ENCODE measurements at places on chromosomes 6 and 20. TPM values are rescaled to one million over a fixed set of nuclear protein-coding genes. Genes with fewer than 3 reads are reported as not detected.

DNA sequence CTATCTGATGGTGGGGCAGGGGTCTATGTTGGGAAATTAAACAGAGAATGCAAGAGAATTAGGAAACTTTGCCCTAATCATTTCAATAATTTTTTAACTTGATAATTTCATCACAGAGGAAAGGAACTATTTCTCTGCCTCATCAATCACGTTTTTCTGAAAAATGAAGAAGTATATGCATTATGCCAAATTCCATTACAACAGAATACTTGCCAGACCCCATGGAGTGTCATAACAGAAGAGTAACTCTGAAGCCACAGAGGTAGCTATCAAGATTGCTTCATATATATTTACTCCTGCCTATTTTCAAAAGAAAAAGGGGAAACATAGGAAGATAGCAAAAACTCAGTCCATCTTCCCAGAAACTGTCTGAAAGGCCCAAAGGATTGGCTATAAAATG lies 5.7 kb upstream of the USP49 start:
- no peak for DNase-seq

The CEP162 gene
- total RNA-seq = 3.3 TPM

GRCh38 chr6:44002067-44002592 lies 125.1 kb downstream of the MRPL14 start:
- DNase-seq = no peak

DNA sequence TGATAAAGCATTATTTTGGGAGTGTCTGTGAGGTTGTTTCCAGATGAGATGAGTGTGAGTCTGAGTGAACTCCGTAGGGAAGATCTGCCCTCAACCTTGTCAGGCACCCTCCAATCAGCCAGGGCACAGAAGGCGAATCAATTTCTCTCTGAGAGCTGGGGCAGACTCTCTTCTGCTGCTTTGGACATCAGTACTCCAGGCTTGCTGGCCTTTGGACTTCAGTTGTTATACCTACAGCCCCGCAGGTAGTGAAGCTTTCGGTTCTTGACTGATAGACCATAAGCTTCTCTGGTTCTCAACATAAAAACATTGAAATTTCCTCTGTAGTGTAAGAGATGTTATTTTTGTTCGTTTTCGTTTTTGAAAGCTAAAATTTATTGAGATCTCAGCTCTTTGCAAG lies 71.4 kb downstream of the MAFB start:
- DNase-seq = no peak

- DNase-seq = no peak
These were observed 108.9 kb upstream of the SNX9 start for GRCh38 chr6:157714153-157714490.

GRCh38 chr20:32970115-32970972 lies 33.9 kb downstream of the SUN5 start:
- DNase-seq = no peak

The MOG gene
- not detected for total RNA-seq

The SYCP2L gene
- total RNA-seq = not detected

Measured in lung microvascular endothelial cell (primary cell).